ENCODE measurements at places on chromosomes 13 and 19.

GRCh38 chr19:17138937-17139598 is 63.5 kb downstream of the MYO9B start:
- DNase-seq: no peak

GRCh38 chr13:40697711-40698110 is 31.3 kb upstream of the FOXO1 start:
- DNase-seq: no peak

DNA sequence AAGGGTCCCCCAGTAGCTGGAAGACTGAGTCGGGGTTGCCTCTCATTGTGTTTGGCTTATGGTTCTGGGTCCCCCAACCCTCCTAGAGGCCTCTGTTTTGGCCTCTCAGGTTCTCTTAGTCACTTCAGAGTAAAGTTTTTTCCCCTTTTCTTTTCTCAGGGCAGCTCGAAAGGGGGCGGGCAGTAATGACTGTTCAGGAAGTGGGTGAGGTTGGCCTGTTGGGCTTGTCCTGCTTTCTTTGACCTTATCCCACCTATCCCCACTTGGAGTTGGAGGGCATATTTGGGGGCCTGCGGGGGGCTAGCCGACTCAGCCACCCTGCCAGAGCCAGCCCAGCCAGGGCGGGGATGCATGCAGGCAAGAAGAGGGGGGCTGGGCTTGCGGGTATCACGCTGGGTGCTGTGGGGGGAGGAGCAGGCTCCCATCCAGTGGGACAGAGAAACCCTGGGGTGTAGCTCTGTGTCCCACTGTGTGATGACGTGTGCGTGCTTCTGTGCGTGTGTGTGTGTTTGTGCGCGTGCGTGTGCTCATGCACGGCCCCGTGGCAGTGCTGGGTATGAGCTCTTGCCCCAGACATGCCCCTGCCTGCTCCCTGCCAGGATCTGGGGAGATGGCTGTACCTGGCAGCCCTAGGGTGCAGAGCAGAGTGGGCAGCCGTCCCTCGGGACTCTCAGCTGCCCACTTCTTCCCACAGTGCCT is 1.4 kb downstream of the CIC start:
- DNase-seq: no peak

DNA sequence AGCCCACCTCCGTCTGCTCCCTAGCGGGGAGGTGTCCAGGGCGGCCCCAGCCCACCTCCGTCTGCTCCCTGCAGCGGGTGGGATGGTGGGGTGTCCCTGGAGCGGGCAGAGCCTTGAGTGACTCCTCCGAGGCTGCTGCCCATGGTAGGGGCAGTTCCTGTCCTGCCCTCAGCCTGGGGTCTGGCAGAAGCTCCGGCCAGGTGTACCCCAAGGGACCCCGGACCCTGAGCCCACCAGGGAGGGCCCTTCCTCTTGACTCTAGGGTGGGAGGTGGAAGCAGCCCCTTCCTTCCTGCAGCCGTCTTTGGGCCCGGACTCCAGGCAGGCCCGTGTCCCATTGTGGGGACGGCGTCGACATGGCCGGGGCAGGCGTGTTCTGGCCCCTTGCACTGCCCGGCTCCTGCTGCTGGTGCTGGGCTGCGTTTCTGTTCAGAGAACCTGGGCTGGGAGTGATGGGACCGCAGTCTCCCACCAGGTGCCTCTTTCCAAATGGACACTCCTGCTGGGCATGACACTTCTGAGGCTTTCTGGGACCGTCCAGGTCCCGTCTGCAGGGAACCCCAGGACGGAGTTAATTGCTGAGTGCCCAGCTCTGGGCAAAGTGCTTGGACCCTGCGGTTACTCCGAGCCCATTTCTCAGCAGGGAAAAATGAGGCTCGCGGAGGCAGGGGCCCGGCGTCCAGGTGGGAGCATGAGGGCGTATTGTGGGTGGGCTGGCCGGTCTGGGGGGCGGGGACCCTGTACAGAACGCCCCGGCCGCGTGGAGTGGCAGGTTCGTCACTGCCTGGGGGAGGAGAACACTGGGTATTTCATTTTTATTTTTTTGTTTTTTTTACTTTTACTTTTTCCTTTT is 19.8 kb downstream of the ARID3A start:
- DNase-seq: no peak

DNA sequence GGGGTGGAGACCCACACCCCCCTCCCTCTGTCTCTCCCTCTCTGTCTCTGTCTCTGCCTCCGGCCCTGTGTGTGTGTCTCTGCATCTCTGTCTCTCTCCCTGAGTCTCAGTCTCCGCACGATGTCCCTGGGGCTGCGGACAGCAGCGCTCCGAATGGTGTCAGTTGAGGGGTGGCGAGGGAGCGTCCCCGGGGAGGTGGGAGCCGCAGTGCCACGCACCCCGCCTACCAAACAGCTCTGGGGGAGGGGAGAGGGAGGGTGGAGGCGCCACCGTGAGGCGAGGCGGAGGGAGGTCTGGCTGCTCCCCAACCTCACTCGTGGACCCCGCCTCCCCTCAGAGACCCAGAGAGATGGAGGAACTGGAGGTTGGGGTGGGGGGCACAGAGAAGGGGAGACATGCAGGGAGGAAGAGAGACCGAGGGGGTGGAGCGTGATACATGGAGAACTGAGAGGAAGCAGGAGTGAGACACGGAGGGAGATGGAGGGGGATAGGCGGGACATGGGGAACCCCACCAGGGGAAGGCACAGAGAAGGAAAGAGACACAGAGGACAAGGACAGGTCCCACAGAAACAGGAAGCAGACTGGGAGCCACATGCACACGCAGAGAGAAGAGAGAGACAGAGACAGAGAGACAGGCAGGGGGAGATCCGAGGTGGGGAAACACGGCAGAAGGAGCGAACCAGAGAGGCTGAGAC is 7.2 kb downstream of the ERFL start:
- no peak for DNase-seq

DNA sequence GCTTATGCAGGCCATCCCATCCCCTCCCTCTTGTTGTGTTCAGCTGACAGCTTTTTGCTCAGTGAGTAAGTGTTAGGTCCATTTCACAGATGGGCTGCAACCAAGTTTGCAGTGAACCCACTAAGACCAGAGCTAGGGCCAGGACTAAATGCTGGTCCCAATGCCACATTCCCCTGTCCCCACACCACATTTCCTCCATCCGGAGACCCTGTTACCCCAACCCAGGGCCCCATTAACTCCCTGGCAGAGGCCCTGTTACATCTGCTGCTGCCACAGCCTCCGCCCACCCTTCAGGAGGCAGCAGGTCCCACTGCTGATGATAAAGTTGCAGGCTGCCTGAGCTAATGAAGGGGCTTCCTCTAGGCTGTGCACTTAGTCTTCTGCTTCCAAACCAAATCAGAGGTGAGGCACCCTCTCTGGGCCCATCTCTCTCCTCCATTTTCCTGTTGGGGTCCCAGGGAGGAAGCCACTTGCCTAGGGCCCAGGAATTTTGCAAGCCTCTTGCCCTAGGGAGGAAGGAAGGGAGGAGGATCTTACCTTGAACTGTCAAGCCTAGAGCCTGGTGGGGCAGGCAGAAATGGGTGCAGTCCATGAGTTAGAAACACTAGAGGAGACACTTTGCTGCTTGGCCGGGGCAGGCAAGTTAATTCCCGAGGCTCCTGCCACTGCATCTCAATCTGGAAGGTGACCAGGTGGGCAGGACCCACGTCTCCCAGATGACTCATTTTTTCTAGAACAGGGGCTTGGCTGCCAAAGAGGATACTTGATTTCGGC is 3.4 kb upstream of the USF2 start:
- DNase-seq: peak; percentile 5

DNA sequence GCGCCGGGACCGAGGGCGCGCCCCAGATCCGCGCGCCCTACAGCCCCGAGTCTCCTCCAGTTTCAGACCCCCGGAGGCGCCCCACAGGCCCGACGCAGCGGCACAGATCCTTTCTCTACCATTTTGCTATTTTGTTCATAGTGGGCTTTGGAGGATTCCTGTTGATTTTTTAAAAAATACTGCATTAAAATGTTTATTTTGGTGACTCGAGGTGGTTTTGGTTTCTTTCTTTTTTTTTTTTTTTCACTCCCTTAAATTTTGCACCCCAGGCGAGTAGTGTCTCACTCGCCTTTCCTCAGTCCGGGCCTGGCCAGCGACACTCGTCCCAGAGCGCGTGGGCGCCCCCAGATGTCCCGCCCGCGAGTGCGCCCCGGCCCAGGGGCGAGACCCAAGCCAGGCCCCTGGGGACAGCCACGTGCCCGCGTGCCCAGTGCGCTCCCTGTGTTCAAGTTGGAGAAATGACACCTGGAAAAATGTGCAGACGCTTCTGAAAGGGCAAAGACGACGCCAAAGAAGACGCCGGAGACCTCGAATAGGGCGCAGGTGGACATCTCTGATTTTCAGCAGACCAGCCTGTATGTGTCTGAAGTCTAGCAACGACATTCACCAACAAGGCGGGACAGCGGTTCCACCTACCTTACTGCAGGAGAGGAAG is 471 bp upstream of the INSR start:
- DNase-seq: peak; percentile 63

GRCh38 chr19:9877780-9878510 is 42.8 kb downstream of the PIN1 start:
- DNase-seq: no peak

GRCh38 chr13:84607261-84608013 is 725.2 kb upstream of the SLITRK1 start:
- no peak for DNase-seq

DNA sequence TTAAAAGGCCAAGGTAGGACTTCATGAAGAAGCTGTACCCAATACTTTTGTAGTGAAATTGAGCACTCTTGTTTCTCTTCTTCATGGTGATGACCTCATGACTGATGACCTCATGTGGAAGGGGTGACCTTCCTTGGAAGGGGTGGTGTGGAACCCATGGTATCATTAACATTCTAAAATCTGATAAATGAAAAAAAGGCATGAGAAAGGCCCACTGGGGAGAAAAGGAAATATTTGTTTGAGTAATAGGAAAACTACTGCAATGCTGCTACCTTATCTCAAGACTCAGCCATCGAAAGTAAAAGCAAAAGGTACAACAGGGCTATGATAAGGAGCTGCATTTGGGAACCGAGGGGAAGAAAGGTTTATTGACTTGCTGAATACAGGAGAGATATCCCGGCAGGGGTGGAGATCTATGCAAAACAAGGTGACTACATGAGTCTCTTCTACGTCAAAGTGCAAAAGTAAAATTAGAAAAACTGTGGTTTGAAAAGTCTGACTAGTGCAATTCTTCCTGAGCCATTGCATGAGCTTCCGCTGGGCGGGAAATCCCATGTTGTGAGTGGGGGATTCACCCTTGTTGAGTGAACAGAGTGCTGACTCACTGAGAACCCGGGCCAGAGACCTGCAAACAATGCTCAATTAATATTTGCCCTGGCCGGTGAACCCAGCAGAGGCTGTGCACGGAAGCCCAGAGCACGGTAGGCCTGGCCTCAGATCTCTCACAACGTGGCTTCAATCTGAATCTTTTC is 138.9 kb upstream of the RFC3 start:
- no peak for DNase-seq
